Epithelial cell of umbilical artery (primary cell): ENCODE measurements at places on chromosomes 12 and 14. TPM values are rescaled to one million over a fixed set of nuclear protein-coding genes. Genes with fewer than 3 reads are reported as not detected.

The CDCA4 gene
- total RNA-seq: 49.7 and 51.0 TPM in 2 replicates

The LRRC43 gene
- total RNA-seq: 1.2 and 1.6 TPM in 2 replicates

The LIN7A gene
- total RNA-seq: 1.8 and 3.6 TPM in 2 replicates

The CMKLR1 gene
- total RNA-seq: not detected in 2 replicates

The PRH2 gene
- total RNA-seq: not detected in 2 replicates

The E2F7 gene
- 2.9 and 6.8 TPM in 2 replicates for total RNA-seq

The WSCD2 gene
- not detected in 2 replicates for total RNA-seq

The SPTSSA gene
- 23.3 and 26.3 TPM in 2 replicates for total RNA-seq

The SYNDIG1L gene
- not detected in 2 replicates for total RNA-seq

The DBX2 gene
- not detected in 2 replicates for total RNA-seq

The APOLD1 gene
- total RNA-seq: 3.2 and 5.0 TPM in 2 replicates

The CACNA1C gene
- total RNA-seq: under 0.01 TPM in 1 of 2 replicates, not detected in the other

The WNT5B gene
- 0.32 and 0.46 TPM in 2 replicates for total RNA-seq

The LRRIQ1 gene
- total RNA-seq: 0.65 TPM in 1 of 2 replicates, not detected in the other

The CIROP gene
- total RNA-seq: not detected in 2 replicates

The RFLNA gene
- total RNA-seq: 2.9 and 14.6 TPM in 2 replicates

The GSG1 gene
- not detected in 2 replicates for total RNA-seq

The UTP20 gene
- 18.5 and 23.1 TPM in 2 replicates for total RNA-seq

The CCDC38 gene
- total RNA-seq: not detected in 2 replicates

The FANCM gene
- total RNA-seq: 9.7 and 12.6 TPM in 2 replicates

The IGF1 gene
- total RNA-seq: not detected in 2 replicates

The GPRC5D gene
- not detected in 2 replicates for total RNA-seq

The OTUB2 gene
- 0.76 and 0.97 TPM in 2 replicates for total RNA-seq

The AQP6 gene
- under 0.01 TPM in 1 of 2 replicates, not detected in the other for total RNA-seq

The PRR4 gene
- total RNA-seq: 0.61 TPM in 1 of 2 replicates, not detected in the other

The RAN gene
- total RNA-seq: 593 and 1,314 TPM in 2 replicates

The REP15 gene
- total RNA-seq: 0.97 and 1.7 TPM in 2 replicates

The IFNG gene
- total RNA-seq: not detected in 2 replicates

The CMAS gene
- 26.6 and 31.9 TPM in 2 replicates for total RNA-seq

The ZFHX2 gene
- under 0.01 and 0.46 TPM in 2 replicates for total RNA-seq

The RHEBL1 gene
- total RNA-seq: 1.6 and 4.9 TPM in 2 replicates

The WNT1 gene
- not detected in 2 replicates for total RNA-seq

The FICD gene
- total RNA-seq: 4.9 and 5.3 TPM in 2 replicates

The RTL1 gene
- not detected in 2 replicates for total RNA-seq

The SERPINA12 gene
- total RNA-seq: not detected in 2 replicates

The CD163 gene
- not detected in 2 replicates for total RNA-seq

The GPR84 gene
- not detected in 2 replicates for total RNA-seq

The PIANP gene
- under 0.01 TPM in 1 of 2 replicates, not detected in the other for total RNA-seq

The GALNT16 gene
- 0.30 and 0.65 TPM in 2 replicates for total RNA-seq

The HRK gene
- total RNA-seq: not detected in 2 replicates

The HPD gene
- not detected in 2 replicates for total RNA-seq

The INHBC gene
- total RNA-seq: not detected in 2 replicates
